ENCODE measurements at places on chromosomes 5 and 9. TPM values are rescaled to one million over a fixed set of nuclear protein-coding genes. Genes with fewer than 3 reads are reported as not detected.

DNA sequence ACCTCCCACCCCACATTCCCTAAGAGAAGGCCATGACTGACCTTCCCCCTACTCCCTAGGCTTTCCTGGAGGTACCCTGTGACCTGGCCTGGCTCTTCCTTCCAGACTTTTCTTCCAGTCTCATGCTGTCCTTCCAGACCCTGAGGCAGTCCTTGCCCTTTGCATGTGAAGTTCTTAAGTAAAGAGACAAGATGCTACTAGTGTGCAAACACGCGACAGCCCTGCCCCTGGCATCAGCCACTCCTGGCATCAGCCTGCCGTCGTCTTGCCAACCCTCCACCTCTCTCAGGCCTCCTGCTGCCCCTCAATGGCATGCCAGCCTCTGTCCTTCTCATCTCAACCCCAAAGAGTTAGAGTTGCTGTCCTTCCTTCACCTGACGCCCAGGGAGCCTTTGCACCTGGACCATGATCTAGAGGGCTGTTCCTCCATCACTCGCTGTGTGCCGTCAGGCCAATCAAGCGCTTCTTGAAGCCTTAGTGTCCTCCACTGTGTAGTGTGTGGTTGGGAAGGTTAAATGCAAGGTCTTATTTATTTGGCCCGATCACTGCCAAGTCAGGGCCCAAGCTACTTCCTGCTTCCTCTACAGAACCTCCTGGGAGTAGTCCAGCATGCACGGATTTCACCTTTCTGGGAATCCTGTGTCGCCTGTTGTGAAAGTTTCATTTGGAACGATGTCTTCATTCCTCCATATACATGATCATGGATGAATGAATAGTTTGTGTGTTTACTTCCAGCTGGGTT is 61.9 kb downstream of the WWC1 start:
- no peak for DNase-seq

- DNase-seq: no peak
Observed at GRCh38 chr5:134059758-134060495, 54.6 kb upstream of the TCF7 start.

DNA sequence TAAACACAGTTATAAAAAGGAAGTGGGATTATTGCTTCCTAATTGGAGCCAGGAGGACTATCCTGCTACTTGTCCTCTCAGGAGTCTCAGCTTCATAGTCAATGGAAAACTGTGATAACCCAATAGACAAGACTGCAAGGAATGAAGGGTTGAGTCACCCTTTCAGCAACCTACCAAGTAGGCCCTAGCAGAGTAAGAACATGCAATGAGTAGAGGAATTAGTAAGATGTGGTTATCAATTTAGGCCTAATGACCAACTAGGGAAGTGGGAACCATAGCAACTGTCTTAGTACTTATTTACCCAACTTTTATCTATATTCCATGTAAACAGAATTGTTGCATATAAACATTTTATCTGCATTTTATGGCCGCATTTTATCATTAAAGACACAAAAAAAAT is 310.1 kb downstream of the RFX3 start:
- DNase-seq: no peak

GRCh38 chr5:179798144-179798770 is 4.5 kb downstream of the LTC4S start:
- DNase-seq: no peak

- no peak for DNase-seq
Observed at GRCh38 chr9:133332381-133332730, 3.6 kb downstream of the SURF6 start.

DNA sequence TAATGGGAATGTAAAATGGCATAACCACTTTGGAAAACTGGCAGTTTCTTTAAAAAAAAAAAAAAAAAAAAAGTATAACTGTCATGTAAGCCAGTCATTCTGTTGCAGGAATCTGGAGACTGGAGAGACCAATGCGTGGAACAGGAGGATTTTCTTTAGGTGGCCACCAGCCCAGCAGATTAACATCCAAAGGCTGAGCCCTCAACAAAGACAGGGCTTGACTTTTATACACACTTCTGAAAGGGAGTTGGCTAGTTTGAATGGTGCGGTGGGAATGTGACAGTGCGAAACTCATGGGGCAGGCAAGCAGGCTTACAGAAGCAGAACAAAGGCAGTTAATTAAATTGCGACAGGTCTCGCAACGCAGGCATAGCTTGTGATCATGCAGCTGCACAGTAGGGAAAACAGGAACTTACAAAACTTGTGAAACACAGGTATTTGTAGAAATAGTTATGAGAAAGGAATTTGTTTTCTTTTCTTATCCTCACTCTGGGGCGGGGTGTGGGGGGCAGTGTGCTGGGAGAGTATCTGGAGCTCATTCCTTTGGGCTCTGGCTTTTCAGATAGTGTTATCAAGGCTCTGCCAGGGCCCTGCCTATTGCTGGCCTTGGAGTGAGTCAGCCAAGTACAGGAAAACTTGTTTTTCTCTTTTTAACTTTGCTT is 12.0 kb downstream of the UIMC1 start:
- DNase-seq: no peak

DNA sequence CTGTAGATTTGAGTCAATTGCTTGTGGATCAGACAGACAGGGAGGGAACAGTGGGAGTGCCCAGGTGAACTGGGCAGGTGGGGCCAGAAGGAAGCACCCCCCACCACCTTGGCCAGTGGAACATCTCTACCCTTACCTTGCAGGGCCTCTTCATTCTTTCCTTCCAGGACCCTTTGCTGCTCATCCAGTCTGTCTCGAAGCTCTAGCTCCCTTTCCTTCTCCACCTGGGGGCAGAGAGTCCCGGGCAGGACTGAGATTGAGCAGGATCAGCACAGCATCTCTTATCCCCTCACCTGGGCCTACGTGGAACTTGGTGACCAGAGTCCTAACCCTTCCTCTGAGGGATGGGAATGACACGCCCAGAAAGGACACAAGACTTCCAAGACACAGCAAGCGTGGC is 25.0 kb downstream of the CCDC69 start:
- DNase-seq: no peak

- no peak for DNase-seq
Observed at GRCh38 chr9:136613824-136614371, 48.8 kb upstream of the EGFL7 start.

DNA sequence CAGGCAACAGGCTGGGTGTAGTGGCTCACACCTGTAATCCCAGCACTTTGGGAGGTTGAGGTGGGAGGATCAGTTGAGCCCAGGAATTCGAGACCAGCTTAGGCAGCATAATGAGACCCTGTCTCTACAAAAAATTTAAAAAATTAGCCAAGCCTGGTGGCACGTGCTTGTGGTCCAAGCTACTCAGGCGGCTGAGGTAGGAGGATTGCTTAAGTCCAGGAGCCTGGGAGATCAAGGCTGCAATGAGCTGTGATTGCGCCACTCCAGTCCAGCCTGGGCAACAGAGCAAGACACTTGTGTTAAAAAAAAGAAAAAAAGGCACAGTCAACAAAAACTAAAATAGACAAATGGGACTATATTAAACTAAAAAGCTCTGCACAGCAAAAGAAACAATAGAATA is 29.3 kb downstream of the ATP6V0E1 start:
- DNase-seq: no peak

DNA sequence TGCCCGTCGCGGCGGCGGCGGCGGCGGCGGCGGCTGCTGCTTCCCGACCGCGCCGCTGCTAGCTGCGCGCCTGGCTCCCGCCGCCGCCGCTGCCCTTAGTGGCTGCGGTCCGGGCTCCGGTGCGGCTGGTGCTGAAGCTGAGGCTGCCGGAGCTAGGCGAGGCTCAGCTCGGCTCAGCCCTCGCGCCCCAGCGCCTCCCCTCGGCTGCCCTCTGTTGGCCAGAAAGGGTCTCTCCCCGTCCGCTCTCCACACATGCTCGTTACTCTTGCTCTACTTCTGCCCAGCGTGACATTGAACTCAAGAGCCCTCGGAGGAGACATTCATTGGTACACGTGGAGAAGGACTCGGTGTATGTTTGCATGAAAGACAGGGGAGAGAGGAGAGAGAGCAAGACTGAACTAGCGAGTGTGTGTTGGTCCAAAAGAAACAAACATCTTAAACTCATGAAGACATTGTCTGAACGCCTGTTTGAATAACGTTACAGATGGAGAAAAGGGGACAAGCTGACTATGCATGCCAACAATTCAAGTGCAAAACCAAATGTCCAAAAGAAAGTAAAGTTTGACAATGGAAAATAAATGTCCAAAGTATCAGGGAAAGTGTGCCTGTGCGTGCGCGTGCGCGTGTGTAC is at the start of gene HCN1:
Gene HCN1, minus strand, starts transcription at position 175 of the 631 bp plus-strand sequence.
- DNase-seq: peak; percentile 34

GRCh38 chr5:22249209-22249729 is 603.9 kb downstream of the CDH12 start:
- no peak for DNase-seq

DNA sequence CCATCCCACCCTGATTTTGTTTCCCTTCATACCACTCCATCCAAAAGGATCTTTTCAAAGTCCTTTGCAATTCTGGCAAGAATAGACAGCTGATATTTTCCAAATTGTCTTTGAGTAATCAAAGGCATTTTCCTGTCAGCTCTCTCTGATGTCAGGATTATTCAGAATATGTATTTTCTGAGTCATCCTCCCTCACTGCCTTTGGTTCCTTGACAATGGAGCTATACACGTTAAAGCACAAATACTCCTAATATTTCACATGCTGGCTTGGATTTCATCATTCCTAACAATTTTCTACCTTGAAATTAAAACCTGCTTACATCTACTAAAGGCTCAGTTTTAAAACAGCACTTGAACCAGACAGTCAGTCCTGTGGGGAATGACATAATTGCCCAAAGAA is 379.4 kb downstream of the GADD45G start:
- DNase-seq: no peak

DNA sequence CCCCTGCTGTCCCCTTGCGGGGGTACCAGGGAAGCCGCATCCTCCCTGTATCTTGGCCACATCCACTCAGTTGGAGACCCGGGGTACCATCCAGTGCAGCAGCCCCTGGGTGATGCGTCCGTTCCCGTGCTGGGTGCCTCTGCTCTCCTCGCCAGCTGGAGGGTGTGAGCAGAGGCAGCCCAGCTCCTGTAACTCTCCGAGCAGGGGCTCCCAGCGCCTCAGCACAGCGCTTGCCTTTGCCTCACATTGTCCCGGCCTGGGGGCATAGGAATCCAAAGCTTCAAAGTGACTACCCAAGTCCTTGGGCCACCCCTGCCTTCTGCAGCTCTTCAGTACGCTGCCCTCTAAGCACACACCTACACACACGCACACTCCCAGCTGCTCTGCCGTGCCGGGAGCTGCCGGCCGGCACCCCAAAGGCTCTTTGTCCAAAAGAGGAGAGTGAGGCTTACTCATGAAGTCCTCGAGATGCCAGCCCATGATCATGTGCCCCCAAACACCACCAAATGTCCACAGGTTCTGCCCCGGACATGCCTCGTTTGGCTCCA is 733 bp downstream of the ANGPTL2 start:
- DNase-seq: no peak

GRCh38 chr5:74167206-74167929 is 473.2 kb downstream of the ENC1 start:
- DNase-seq: no peak

- DNase-seq: no peak
Observed at GRCh38 chr5:177540438-177540837, 13.9 kb downstream of the FAM193B start.

Gene IL17B
- polyA plus RNA-seq: 1.6 TPM

Gene STKLD1
- polyA plus RNA-seq: 3.6 TPM

Gene TBCA
- polyA plus RNA-seq: 316 TPM

Gene PAPPA
- 4.2 TPM for polyA plus RNA-seq

Gene PCDHB15
- polyA plus RNA-seq: 15.4 TPM

Gene HSD17B3
- 1.2 TPM for polyA plus RNA-seq
